Activated T-cell treated with anti-CD3 and anti-CD28 coated beads, Interleukin-2, amount 50 U/mL, for 1 hour (primary cell): ENCODE measurements at places on chromosomes 11 and 22.

DNA sequence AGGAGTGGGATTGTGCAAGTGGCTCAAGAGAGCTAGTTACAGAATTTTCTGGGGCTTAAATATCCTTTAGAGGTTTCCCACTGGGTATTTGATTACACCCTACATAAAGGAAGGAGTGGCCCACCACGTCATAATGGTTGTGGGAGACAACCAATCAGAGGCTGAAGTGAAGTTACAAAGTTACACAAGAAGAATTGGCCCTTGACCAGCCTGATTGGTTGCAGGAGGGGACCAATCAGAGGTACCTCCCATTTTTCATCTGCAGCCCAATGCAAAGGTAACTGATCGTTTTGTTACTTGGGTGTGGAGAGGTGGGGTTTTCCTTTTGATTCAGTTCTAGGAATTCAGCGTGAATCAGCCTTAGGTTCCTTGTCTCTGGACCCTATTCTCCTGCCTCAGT is 430.5 kb upstream of the FAT3 start:
- no peak for DNase-seq

GRCh38 chr11:99352642-99353041 is 331.9 kb downstream of the CNTN5 start:
- no peak for DNase-seq

DNA sequence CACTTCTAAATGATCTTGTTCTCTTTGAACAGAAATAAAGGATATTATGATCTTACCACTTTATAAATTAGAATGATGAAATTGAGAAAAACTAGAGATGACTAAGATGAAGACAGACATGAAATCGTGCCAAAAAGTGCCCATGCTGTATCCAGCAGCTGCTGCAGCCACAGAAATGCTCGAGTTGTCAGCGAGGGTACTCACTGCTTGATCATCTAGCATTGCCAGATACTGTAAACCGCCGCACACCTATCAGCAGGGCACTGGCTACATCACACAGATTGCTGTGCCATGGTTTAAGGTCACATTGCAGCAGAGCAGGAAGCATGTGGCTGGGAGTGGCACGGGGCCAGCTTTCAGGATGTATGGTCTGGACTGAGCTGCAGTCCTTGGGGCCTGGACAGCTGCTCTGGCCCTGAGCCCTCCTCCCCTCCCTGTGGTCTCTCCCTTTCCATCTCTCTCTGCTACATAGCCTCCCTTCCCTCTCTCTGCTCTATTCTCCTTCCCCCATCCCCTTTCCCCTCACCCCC is 51.0 kb upstream of the SEPTIN5 start:
- DNase-seq = no peak

DNA sequence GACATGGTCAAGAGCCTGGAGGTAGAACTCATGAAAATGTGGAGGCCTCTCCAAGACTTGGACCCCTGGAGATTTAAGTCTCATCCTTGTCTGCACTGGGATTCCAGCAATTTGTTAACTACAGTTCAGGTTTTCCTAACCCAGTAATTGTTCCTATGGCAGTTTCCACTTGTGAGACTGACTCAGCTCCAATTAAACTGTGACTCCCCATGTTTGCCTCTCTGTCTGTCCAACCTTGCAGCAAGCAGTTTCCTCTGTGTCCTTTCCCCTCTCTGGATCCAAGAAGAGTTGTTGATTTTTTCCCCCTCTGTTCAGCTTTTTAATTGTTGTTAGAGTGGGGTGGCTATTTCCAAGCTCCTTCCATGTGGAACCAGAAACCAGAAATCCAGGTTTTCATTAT is 16.2 kb upstream of the ARHGAP20 start:
- no peak for DNase-seq

- DNase-seq = peak; percentile 51
Observed at GRCh38 chr22:31944700-31945442, 536 bp downstream of the YWHAH start.

DNA sequence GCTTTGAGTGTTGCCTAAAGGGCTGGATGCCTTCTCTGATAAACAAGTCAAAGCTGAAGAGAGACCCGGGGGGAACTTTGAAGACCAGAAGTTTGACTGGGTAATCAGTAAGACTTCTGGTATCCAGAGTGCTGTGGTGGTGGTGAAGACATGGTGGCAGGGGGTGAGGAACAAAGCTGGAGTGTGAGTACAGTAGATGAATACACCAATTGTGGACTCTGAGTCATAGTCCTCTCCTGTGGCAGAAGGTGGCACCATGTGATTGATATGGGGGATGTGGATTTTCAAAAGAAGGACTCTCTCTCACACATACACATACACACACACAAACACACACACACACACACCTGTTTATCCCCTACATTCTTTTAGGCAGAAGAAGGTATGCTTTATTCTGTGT is 12.3 kb downstream of the MS4A6A start:
- DNase-seq = no peak
